Cardiac septum (tissue), 1 donor: ENCODE measurements at places on chromosomes 5 and 9.

DNA sequence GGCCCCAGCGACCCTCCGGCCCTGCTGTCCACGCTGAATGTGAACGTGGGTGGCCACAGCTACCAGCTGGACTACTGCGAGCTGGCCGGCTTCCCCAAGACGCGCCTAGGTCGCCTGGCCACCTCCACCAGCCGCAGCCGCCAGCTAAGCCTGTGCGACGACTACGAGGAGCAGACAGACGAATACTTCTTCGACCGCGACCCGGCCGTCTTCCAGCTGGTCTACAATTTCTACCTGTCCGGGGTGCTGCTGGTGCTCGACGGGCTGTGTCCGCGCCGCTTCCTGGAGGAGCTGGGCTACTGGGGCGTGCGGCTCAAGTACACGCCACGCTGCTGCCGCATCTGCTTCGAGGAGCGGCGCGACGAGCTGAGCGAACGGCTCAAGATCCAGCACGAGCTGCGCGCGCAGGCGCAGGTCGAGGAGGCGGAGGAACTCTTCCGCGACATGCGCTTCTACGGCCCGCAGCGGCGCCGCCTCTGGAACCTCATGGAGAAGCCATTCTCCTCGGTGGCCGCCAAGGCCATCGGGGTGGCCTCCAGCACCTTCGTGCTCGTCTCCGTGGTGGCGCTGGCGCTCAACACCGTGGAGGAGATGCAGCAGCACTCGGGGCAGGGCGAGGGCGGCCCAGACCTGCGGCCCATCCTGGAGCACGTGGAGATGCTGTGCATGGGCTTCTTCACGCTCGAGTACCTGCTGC, 839 bp downstream of the KCNV2 start:
- no peak for DNase-seq

DNA sequence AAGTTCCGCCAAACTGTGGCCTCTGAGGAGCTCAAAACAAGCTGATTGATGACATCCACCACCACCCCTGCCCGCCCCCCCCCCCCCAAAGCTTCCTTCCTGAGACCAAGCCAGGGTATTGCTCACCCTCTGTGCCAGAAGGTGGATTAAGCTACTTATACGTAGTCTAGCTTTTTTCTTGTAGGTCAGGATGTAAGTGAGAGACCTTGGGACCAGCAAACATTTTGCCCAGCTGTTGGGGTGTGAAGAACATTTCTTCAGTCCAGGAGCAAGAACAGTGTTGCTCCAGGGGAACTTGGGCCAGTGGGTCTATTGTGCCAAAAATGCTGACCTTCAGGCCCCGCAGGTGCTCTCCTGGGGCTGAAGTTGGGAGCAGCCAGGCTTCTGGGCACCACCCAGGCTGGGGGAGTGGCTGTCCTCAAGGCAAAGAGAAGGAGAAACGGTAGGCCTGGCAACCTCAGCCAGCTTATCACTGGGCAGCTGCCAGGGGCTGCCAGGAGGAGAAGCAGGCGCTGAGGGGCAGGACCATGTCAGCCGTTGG, 18.0 kb downstream of the NEURL1B start:
- peak; percentile 87 for DNase-seq

DNA sequence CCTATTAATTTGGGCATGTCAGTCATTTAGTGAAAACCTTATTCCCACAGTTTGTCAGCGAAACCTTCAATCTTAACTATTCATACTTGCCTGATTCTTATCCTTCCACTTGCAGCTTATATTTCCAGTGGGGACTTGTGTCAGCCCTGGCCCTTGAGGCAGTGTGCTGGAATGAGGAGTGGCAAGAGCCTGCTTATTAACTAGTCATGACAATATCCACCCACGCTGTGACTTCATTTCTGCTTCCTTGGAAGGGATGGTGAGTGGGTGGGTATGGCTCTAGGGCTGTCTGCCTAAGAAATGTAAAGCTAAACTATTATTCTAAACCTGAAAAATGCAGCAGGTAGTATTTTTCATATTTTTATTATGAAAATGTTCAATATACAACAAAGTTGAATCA, 34.0 kb upstream of the LURAP1L start:
- no peak for DNase-seq

DNA sequence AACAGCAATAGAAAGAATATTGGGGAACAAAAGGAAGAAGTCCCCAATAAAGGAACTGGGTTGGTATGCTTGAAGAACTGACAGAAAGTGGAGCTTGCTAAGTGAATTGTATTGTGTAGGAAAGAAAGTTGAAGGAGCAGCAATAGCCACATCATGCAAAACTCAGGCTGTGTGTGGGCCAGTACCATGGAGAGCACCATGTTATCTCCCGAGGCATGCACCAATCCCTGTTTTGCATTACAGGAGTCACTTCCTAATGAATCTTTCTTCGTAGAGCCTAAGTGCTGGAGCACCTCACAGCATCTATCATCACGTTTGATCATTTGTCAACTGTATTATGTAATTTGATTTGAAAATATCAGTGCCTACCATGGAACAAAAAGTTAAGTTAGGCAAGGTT, 137.7 kb upstream of the NMUR2 start:
- no peak for DNase-seq

GRCh38 chr9:7011395-7012067, 253.8 kb downstream of the KDM4C start:
- DNase-seq, result no peak

- DNase-seq, result peak; percentile 14
These were observed 101.4 kb upstream of the IRX4 start for GRCh38 chr5:1983919-1984695.

DNA sequence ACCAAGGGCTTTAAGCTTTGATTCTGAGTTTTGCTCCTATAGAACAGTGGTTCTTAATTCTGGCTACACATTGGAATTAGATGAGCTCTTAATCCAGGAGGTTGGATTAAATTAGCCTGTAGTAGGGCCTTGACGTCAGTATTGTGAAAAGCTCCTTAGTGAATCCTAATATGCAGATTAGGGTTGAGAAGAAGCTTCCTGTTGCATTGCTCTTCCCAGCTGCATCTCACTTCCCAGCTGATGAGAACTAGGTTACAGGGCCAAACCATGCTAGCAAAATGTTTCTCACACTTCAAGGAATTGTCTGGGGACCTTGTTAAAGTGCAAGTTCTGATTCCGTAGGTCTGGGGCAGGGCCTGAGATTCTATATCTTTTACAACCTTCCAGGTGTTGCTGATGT, 300.0 kb downstream of the ZSWIM6 start:
- DNase-seq, result no peak

GRCh38 chr5:2847608-2848007, 96.1 kb upstream of the IRX2 start:
- DNase-seq, result no peak

GRCh38 chr5:150278916-150279315, 10.7 kb downstream of the CAMK2A start:
- DNase-seq, result no peak

DNA sequence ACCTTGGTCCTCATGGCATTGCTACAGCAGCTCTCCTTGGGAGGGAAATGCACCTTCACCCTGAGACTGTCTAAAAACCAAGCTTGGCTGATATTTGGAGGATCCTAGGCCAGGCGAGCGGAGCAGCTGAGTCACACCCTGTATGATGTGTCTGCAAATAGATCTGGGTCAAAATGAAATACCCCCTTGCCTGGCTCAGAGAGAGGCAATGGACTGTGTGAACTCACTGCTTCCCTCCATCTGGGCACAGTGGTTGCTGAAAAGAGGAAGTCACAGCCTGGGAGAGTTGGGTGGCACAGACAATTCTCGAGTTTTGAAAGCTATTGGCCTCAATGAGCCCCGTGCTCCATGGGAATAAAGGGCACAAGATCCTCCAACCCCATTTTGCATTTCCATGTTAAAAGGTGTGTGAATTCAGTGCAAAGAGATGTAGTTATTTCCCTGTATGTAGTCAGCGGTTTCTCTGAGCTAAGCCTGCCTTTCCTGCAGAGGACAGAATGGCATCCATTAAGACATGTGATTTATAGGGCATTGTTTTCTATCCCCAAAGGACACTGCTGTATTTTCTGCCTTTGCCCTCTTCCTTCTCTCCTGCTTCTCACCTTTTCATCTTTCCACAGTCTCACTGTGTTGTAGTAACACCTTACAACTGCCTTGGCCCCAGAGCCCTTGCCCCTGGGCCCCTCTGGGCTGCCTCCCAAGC, 177.2 kb downstream of the GADD45G start:
- peak; percentile 60 for DNase-seq

GRCh38 chr5:66207800-66208561, 63.9 kb downstream of the SREK1 start:
- no peak for DNase-seq

GRCh38 chr5:135993880-135994636, 34.7 kb upstream of the TGFBI start:
- no peak for DNase-seq

DNA sequence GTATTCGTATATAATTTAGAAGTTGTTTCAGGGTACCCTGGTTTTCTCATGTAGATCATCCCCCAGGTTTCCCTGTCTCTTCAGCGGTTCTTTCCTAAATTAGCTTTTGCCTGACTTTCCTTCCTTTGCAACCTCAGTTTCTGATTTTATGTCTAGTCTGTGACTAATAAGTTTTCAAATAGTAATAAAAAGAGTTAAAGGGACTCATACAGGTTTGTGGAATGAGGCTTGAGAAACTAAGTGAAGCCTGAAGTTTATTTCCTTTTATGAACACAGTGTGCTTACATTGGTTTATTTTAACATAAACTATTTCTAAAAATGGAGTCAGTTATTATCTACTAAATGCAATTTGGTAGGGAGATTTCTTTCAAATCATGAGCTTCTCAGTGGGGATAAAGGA, 96.8 kb downstream of the TRIO start:
- DNase-seq, result no peak

- DNase-seq, result no peak
These were observed 233.2 kb upstream of the RFX3 start for GRCh38 chr9:3758816-3759576.

DNA sequence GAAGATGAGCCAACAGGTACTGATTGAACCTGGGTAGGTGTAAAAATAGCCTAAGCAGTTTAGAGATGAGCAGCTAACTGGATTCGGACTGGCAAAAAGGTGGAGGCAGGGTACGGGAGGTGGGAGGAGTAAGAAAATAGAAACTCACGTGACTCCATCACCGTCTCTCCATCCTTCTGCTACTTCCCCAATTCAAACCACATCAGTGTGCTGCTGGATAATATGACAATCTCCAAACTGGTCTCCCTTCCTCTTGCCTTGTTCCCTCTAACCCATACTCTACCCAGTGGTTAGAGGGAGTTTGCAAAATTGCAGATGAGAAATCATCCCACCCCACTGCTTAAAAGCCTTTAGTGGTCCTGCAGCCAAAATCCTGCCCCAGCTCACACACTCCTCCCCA, 42.7 kb downstream of the RIGI start:
- DNase-seq, result no peak

DNA sequence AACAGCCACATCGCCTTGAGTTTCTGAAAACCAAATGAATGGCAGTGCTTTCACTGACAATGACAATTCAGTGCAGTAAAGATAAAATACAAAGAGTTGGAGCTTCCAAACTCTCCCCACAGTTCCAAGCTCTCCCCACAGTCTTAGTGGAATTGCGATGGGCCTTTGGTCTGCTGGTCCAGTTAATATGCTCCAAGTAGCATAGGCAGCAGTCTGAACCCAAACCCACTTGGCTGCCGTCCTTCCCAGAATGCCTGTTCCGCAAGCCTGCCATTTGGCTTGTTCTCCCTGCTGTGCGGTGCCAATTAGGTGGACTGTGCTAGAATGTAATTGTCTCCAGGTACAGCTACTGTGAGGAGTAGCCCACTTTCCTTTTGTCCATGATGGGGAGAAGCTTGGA, 250.1 kb downstream of the GOLPH3 start:
- DNase-seq, result no peak

GRCh38 chr5:32837211-32837610, 126.1 kb downstream of the NPR3 start:
- no peak for DNase-seq

DNA sequence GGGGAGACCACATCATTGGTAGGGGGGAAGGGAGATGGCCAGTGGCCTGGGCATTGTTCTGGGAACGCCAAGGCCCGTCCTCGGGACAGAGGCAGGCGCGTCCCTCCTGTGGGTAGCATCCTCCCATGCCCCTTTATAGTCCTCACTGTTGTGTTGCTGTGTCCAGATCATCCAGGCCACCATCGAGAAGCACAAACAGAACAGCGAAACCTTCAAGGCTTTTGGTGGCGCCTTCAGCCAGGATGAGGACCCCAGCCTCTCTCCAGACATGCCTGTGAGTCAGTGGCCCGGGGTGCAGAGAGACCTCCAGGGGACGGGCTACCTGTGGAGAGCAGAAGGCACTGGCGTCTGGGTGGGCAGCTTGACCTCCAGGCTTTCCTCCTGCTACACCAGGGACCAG, 38.4 kb upstream of the SUSD3 start:
- peak; percentile 41 for DNase-seq

DNA sequence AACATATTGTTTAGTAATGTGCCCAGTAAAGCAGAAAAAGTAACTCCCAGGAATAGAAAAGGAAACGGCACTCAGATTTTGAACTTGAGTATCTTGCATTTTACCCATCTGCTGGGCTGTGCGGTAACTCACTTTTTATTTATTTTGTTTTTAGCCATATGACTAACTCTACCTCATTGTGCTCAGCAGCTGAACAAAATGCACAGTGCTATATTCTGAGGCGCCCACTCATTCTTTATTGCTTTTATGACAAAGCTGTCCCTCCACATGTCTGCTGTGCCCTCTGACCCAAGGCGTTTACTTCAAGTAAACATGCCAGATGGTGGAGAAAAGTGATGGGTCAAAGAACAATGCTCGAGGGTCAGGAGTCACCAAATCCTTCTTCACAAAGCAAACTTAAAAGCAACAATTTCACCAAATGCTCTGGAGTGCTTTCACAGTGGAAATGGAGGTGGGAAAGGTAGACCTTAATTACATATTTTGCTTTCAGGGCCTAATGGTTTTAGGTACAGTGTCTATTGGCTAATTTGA, 215.2 kb upstream of the ELAVL2 start:
- no peak for DNase-seq

GRCh38 chr5:178751286-178751685, 20.8 kb upstream of the ZNF354A start:
- no peak for DNase-seq

DNA sequence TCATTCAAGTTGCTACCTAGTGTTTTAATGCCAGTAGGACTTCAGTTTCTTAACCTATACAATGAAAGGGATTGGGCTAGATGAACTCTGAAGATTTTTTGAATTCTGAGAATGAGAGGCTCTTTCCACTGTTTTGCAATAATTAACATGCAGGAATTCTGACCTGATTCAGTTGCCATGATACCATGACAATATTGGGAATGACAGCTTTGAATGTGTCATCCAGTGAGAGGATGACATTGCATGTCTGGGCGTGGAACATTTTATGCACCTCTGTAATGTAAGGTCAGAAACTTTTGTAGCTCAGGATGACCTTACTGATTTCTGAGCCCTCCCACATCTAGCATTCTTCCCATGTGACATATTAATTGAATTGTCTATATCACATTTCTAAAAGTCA, 30.6 kb upstream of the SPINK5 start:
- DNase-seq, result no peak
